OCI-M1 (cell line): ENCODE measurements at places on chromosomes 1 and 21.

DNA sequence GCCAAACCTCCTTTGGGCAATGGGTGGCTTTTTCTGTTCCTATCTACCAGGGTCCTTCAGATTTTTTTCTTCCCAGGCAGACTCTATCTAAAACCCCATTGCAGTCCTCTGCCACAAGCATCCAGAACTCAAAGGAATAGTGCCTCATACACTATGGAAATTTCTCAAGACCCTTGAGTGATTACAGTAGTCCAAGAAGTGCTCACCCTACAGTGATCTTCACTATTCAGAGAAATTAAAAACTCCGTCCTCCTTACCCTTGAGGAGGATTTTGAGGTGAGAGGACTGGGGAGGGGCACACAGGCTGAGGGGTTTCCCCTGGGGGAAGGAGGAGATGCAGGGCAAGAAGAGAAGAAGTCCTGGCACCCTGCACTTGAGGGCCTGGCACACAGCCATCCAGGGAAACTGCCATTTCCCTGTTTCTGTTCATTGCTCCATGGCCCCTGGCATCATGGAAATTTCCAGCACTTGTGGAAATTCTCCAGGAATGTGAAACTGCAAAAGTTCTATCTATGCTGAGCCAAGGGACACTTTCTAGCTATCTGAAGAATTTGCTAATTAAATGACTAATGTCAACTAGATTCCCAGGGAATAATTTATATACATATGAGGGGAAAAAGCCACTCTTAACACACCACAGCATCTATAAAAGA is 102.5 kb upstream of the ATP1B1 start:
- DNase-seq, result no peak

GRCh38 chr1:233326811-233327650 is 493 bp upstream of the MAP3K21 start:
- DNase-seq, result peak; percentile 90

- DNase-seq, result no peak
Observed at GRCh38 chr1:158055854-158056253, 62.4 kb downstream of the KIRREL1 start.

GRCh38 chr1:193569096-193569982 is 382.9 kb upstream of the B3GALT2 start:
- peak; percentile 77 for DNase-seq

GRCh38 chr1:214983126-214983869 is 99.2 kb upstream of the KCNK2 start:
- DNase-seq, result no peak

GRCh38 chr1:186678155-186678554 is 2.1 kb downstream of the PTGS2 start:
- DNase-seq, result no peak

DNA sequence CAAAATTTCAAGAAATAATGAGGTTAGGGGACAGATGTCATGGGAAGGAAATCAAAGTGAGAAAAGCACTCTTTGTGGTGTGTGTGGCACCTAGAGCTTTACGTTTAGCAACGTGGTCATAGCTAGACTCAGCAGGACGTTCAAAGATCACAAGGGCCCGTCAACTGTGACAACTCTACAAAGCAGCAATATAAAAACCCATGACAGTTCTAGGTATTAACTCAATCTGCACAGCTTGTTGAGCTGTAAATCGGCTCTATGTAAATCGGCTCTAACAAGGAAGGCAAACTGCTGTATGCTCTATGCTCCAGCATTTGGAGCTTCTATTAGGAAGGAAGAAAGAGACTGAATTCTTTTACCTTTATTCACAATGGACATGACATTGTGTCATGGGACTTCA is 64.8 kb downstream of the TP53BP2 start:
- no peak for DNase-seq

DNA sequence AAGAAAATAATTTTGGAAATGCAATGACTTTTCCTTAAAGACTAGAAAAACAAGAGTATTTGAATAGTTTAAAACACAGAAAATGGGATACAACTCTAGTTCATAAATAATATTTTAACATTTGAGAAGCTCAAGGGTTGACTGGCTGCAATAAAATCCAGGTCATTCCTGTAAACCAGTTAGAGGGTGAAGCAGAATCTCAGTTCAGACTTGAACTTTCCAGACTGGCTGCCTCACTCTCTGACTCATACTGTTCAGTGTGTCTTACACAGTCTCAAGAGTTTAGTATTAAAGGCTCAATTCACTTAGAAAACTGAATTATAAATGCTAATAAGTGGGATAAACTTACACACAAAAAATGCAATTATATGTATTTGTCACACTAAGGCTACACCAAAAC is 89.9 kb downstream of the RAVER2 start:
- DNase-seq, result no peak

GRCh38 chr1:182978151-182978853 is 25.3 kb upstream of the SHCBP1L start:
- DNase-seq, result no peak

GRCh38 chr1:241548008-241548407 is 15.8 kb downstream of the KMO start:
- DNase-seq, result no peak

- no peak for DNase-seq
Observed at GRCh38 chr1:43622471-43622870, 27.5 kb upstream of the KDM4A start.

DNA sequence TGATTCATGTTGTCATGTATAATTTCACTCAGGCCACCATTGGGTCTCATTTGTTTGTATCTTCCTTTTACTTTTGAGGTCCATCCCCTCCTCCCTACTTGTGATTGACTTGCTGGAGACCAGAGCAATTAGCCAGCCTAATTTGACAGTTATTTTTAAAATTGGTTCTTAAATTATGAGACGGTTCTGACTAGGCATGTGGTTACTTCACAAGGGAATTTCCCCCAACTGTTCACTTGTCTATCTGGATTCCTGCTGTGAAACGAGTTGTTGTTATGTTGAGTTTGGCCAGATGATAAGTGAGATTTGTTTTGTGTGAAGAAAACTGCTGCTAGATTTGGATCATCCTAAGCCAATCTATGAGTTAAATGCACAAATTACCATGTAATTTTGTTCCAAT is 359.1 kb downstream of the BARHL2 start:
- no peak for DNase-seq

DNA sequence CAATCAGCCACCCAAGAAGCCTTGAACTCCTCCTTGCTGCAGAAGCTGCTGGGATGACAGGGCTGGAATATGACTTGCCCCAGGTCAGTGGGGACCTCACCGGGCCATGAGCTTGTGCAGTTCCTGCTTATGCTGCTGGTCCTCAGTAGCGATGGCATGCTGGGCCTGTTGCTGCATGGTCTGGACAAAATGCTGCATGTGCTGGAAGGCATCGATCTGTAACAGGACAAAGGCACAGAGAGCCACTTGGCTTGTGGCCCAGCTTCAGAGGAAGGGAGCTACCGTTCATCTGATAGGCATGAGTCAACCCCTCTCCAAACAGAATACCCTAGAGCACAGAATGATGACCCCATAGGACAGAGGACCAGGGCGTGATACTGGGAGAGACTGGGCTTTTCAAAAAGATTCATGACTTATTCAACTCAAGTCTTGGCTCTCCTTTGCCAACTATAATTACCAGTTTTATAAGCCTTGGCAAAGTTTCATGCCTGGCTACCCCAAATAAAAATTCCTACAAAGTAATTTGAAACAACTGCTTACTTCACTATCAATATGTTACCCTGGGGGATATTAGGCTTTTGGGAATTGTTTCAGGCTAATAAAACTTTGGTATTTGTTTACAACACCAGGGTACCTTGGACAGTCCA is 34.7 kb upstream of the EXOSC10 start:
- no peak for DNase-seq

GRCh38 chr21:28776251-28776650 is 216.4 kb downstream of the LTN1 start:
- DNase-seq, result no peak

GRCh38 chr1:203763505-203763904 is 1.5 kb upstream of the LAX1 start:
- DNase-seq, result no peak

DNA sequence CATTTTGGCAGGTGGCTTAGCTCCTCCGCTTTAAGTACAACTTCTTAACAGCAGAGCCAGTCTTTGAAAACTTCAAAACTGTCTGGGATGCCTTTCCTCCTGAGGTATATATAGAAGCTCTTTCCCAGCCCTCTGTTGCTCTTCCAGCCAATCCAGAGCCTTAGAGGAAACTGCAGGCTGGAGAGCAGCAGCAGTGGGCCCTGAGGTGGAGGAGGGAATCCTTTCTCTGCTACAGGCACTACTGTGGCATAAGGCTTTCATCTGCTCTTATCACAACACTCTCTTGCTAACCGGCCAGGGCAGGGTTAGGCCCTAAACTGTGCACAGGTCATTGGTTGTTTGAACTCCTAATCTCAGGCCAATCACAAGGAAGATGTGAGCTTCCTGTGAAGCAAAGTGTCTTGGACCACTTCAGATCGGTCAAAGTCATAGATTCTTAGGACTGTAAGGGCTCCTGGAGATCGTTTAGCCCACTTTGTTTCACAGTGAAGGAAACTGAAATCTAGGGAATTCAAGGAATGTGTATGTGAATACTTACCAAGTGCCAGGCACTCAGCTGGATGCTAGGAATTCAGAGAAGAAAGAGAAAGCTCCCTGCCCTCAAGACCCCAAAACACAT is at the start of gene RGS5:
TSS of gene RGS5 (minus strand) at position 84 of the 619 bp plus-strand sequence. CDS start at position 3, 81 bp downstream.
- no peak for DNase-seq

DNA sequence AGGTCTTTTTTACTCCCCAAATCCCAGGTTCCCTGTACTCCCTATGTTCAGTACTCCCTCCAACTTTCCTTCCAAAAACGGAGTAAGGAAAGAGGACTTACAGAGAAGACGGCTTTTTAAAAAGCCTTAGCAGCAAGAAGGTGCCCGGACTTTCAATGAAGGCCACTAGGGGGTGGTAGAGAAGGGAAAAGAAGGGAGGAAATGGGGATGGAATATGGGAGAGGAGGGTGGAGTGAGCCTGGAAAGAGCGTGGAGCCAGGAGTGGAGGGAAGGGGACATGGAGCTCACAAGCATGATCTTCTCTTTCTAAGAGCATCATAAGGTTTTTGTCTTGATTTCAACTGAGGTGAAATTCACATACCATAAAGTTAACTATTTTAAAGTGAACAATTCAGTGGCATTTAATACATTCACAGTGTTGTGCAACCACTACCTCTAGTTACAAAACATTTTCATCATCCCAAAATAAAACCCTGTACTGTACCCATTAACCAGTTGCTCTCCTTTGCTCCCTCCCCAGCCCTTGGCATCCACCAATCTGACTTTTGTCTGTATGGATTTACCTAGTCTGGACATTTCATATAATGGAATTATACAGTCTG is 129.9 kb downstream of the ZNF281 start:
- peak; percentile 65 for DNase-seq

GRCh38 chr1:158809256-158809655 is 21.9 kb upstream of the MNDA start:
- DNase-seq, result no peak

DNA sequence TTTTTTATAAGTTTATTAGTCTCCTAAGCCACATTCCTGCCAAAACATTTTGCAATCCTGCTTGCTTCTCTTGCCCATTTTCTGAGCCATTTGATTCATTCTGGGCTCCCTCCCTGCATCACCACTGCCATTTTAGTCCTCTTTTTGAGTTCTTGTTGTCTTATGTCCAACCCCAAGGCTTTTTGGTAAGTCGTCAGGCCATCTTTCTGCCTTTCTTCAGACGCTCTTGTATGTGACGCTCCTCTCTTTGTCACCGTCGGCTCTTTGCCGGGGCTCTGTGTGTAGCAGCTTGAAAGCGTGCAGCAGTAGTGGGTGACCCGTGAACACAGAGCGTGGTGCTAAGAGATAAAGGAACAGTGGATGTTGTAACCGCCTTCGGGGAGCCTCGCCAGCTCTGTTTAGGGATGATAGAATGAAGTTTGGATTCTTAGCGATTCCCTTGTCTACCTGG is 14.6 kb downstream of the HUNK start:
- peak; percentile 59 for DNase-seq

GRCh38 chr1:50966991-50967390 is 3.1 kb upstream of the CDKN2C start:
- peak; percentile 58 for DNase-seq

DNA sequence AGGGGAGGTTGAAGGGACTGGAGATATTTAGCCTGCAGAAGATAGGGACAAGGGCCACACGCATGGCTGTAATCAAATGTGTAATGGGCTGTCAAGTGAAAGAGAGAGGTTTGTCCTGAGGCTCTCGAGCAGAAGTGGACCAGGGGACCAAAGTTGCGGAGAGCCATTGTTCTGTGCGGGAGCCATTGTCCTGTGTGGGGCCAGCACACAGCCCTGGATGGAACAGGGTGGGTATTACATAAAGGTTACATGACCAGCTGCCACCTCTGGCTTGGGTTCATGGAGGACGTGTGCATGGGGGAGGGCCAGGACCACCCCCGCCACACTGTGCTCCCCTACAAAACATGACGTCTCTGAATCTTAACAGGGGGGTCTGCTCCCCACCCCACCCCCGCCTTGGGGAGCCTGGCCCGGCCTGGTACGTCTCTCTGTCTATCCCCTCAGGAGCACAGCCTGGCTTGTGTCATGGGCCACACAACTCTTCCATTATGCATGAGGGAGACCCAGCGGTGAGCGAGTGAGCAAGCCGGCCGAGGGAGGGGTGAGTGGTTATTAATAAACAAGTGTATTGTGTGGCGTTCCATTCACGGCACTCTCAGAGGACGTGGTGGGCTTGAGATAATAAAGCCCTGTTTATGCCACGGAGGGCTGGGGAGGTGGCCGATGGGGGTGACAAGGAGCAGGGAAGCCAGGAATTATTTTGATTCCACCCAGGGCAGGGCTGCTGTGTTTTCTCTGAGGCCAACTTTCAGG is at the start of gene NFASC:
TSS of gene NFASC (plus strand) at position 703 of the 753 bp plus-strand sequence. CDS start 73,454 bp downstream, outside the sequence.
- no peak for DNase-seq

DNA sequence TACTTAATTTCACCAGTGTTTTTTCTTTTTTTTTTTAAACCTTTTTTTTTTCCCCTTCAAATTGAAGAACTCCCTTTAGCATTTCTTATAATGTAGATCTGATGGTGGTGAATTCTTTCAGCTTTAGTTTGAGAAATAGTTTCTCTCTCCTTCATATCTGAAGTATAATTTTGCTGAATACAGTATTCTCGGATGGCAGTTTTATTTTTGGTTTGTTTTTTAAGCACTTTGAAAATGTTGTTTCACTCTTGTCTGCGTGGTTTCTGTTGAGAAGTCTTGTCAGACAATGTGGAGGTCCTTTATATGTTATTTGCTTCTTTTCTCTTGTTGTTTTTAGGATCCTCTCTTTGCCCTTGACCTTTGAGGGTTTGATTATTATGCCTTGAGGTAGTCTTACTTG is 135.1 kb downstream of the RPS6KC1 start:
- peak; percentile 21 for DNase-seq

DNA sequence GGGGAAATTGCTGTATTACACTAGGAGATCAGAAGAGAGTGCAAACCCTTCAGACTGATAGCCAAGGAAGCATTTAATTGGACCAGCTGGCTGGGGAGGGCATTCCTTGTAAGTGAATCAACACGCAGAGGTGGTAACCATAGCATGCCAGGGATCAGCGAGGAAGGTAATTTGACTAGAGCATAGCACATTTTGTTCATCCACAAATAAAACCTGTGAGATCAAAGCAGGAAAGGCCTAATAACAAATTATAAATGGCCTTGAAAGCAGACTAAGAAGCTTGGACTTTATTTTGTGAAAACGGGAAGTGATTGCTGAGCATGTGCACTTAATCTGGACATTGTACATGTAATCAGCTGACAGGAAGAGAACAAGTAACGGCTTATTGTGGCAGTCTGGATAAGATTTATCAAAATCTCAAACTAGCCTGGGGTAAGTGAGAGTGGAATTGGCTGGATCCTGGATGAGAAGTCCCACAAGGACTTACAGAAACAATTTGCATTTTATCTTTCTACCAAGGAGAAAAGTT is 11.7 kb upstream of the CD55 start:
- DNase-seq, result peak; percentile 96
